ENCODE measurements at places on chromosomes 12 and 14. TPM values are rescaled to one million over a fixed set of nuclear protein-coding genes. Genes with fewer than 3 reads are reported as not detected.

DNA sequence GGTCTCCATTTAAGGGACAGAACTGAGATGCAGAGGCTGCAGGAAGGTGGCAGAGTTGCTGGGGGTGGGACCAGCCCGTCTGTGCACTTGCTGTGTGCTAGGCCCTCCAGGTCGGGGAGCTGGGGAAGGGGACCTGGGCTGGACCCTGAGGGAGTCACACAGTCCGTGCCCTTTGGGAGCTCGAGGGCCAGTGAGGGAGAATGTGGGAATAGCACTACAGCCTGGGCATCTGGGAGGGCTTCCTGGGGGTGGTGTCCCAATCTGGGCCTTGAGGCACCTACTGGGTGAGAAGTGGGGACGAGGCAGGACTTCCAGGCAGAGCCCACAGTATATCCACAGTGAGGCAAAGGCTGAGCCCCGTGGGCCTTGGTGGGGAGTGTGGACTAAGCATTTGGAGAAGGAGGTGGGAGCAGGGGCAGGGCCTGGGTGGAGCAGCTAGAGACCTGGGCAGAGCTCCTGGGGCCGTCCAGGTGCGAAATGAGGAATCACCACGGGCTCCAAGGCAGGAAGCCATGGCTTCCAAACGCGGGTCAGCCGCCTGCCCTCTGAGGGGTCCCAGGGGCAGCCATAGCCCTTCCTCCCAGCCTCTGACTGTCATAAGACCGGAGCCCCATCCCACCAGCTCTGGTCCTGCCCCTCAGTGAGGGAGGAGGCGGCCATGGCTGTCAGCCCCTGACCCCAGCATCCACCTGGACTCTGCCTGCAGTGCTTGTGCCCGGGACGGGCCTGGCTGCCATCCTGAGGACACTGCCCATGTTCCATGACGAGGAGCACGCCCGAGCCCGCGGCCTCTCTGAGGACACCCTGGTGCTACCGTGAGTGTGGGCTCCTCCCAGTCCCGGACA lies 6.6 kb downstream of the ASPG start:
- DNase-seq = no peak

DNA sequence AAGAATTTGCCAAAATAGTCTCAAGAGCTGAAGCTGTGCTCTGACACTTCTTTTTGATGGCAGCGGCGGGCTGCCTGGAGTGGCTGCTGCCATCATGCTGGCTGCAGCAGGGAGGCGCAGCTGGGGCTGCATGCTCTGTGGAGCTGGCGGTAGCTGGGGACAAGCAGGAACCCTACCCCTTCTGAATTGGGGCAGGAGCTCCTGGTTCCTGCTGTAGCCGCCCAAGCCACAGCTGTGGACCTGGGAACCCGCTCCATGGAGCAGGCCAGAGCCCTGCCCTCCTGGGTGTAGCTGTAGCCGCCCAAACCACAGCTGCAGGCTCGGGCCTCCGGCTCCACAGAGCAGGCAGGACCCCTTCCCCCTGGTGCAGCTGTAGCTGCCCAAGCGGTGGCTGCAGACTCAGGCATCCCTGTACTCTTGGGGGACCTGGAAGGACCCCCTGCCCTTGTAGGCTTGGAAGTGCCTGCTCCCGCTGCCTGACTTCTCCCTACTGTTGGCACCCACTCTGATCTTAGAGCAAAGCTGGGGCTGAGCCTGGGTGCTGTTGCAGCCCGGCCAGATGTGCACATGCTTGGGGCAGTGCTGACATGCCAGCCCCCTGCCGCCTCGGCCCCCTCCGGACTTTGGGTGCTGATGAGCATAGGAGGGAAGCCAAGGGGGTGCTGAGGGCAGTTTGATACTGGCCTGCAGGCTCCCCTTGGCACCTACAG lies 33.3 kb downstream of the APAF1 start:
- no peak for DNase-seq

- no peak for DNase-seq
Observed at GRCh38 chr12:104212516-104212915, 3.1 kb upstream of the TXNRD1 start.

DNA sequence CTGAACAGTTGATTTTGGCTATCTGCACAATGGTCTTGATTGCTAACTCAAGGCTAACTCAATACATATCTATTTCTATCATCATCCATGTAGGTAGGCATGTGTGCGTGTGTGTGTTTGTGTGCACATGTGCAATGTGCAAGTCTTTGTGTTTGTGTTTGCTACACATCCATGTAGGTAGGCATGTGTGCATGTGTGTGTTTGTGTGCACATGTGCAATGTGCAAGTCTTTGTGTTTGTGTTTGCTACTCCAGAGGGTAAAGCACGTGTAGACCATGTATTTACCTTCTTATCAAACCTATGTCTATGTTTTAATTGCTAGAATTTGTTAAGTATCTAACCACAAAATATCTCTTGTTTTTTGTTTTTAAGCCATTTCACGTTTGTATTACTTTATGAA lies 962.6 kb downstream of the LRFN5 start:
- DNase-seq = no peak

DNA sequence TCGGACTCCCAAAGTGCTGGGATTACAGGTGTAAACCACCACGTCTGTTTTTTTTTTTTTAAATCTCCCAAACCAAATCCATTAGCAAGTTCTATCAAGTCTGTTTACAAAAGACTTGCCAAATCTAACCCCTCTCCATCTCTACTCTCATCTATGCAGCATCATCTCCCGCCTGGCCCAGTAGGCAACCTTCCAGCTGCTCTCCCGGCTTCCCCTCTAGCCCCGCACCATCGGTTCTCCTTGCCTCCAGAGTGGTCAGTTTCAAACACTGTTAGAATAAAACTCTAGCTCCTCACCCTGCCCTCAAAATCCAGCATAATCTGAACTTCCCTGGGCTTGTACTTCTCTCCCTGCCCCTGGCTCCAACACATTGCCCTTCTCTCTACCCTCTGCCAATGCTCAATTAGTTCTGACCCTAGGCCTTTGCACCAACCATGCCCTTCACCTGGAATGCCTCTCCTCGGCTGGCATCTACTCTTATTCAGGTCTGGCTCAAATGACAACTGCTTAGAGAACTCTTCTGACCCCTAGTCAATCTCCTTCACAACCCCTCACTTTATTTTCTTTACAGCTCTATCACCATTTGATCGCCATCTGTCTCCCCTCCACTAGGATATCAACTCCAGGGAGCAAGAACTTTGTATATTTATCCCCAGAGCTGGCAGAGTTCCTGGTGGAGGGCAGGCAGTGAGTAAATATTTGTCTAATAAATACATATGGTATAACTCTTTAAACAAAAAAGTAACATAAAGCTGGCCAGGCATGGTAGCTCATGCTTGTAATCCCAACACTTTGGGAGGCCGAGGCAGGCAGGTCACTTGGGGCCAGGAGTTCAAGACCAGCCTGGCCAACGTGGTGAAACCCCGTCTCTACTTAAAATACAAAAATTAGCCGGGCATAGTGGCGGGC lies 4.9 kb downstream of the WSB2 start:
- DNase-seq = no peak

DNA sequence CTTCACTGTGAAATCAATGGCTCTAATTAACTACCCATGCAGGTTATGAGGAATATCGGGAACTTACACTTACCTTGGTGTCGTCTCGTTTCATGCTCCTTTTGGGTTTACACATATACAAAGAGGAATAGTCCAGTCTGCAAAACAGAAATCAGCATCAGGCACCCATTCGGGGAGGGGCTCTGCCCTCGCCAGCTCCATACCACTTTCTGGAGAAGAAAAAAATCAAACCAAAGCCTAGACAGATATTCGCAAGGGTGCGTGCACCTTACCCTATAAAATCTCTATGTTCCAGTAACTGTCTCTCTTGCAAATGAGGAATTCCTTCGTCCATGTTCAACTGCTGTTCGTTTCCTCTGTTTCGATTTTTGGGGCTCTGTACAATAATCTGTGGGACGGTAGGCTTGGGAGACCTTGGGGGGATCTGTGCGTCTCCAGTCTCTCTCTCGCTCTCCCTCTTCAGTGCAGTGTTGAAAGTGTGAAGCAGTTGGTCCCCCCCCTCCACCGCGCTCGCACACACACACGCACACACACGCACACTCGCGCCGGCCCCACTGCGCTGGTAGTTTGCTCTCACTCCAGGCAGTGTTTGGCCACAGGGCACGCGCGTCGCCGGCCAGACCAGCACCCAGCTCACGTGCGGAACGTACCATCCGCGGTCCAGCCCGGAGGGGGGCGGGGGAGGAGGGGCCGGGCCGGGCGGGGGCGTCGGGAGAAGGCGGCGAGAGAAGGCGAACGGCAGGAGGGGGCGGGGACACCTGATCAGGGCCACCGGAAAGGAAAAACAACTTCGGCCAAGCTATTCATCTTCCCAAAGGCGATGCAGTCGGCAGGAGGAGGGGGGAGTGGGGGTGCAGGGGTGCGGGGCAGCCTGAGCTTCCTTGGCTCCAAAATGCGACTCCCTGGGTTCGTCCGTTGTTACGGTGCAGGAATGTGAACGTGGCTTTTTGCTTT lies at the start of gene BHLHE41:
BHLHE41 (minus strand) TSS at position 592 of the 954 bp plus-strand sequence; CDS start at position 334, 258 bp downstream.
- peak; percentile 88 for DNase-seq

DNA sequence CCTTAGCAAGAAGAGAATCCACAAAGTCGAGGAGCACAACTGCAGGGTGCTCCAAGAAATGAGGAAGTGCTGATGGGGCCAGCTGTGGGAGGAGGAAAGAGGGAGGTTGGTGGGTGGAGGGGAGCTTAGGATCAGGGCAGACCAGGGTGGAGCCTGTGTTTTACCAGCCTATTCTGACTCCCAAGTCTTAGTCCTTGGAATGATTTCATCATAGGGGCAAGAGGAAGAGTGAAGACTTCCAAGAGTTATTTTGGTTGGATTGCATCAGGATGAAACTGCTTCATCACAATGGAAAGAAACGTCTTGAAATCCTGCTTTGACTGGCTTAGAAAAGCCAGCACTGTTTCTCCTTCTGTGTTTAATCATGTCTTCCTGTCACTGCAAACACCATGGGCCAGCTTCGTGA lies 194.0 kb downstream of the DPF3 start:
- no peak for DNase-seq

GRCh38 chr12:63964301-63964700 lies 119.8 kb downstream of the SRGAP1 start:
- DNase-seq = no peak

GRCh38 chr14:81176241-81176640 lies 44.5 kb downstream of the GTF2A1 start:
- no peak for DNase-seq

DNA sequence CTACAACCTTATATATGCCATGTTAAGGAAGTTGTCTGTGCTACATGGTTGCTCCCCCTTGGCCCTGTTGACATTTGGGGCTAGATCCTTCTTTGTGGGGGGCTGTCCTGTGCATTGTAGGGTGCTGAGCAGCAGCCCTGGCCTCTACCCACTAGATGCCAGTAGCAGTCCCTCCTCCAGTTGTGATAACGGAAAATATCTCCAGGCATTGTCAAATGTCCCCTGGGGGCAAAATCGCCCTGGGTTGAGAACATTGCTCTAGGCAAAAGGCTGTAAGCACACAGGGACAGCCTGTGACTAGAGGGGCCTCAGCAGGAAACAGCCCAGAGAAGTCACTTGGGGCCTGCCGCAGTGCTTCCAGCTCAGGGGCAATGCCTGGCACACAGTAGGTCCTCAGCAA lies 1100.3 kb downstream of the BCL11B start:
- no peak for DNase-seq

- DNase-seq = no peak
Observed at GRCh38 chr14:30796707-30797106, 77.7 kb upstream of the COCH start.

- DNase-seq = no peak
Observed at GRCh38 chr12:113062502-113063395, 6.2 kb downstream of the DTX1 start.

DNA sequence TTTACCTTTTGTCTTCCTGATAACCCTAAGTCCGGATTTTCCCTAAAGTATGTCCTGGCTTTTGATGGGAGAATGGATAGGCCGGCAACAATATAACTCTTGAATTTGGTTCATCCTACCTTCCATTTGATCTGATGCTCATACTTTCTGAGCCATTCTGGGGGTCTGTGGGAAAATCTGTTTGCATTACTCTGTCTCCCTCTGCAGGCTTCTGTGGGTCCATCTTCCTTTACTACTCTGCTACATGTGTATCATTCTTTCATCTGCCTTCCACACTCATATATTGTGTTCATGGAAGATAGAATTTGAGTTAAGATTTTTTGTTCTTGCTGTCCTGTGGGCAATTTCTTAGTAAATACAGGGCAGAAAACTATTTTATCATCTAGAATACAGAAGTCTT lies 101.5 kb downstream of the NAV3 start:
- no peak for DNase-seq

DNA sequence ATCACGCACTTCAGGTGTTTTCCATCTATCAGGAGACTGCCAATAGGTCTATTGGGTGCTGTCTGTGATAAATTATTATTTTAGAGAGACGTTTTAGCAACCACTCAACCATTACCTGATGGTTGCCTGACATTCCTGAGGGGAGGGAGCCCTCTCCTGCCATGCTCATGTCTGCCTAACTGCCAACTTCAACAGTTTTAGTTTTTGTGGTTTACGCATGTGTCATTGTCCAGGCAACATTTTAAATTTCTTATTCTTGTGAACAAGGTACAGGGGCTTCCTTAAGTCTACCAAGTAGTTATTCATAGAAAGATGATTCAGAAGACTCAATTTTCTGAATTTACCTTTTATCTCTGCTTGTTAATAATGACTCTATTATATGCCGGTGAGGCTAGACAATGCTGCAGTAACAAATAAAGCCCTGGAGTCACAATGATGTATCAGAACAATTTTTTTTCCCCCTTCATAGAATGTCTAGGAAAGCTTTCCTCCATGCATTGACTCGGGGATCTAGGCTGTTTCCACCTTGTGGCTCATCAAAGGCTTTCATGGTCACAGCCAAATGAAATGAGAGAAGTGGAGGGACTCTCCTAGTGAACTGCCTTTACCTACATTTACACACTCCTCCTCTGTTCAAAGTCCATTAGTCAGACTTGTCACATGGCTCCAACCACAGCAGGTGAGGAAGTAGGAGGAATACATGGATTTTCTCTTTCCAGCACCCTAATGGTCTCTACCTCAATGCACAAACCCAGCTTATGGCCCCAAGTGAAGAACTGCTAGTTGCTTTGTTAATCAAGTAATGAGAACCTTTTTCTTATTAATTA lies 225.8 kb downstream of the CRADD start:
- no peak for DNase-seq

The ASIC1 gene
- 9.2 TPM for total RNA-seq

The TAS2R19 gene
- total RNA-seq = not detected

The PLCZ1 gene
- not detected for total RNA-seq

The CPNE6 gene
- total RNA-seq = not detected

The HHIPL1 gene
- total RNA-seq = not detected

The KTN1 gene
- 92.4 TPM for total RNA-seq

The ADAM21 gene
- 0.06 TPM for total RNA-seq

The ANG gene
- 7.1 TPM for total RNA-seq

The TAS2R13 gene
- total RNA-seq = not detected

The KRT73 gene
- not detected for total RNA-seq

All from G401 (cell line).